ENCODE measurements at places on chromosomes 12 and 14. TPM values are rescaled to one million over a fixed set of nuclear protein-coding genes. Genes with fewer than 3 reads are reported as not detected.

GRCh38 chr12:100166232-100166631 is 23.6 kb upstream of the BLTP3B start:
- no peak for DNase-seq

DNA sequence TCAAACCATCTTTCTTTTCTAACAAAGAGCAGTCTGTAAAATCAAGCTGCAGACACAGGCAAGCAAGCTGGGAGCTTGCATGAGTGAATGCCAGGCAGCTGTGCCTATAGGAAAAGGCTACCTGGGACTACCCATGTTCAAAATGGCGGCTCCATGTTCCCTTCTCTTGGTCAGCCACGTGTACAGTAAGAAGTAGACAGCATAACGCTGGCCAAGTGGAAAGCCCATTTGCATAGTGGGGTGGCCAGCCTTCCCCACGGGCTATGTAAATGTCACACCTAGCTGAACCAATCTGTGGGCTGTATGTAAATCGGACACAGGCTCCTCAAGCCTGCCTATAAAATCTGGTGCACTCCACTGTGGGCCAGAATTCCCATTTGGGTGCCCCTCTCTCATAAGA is 117.1 kb downstream of the SYT10 start:
- no peak for DNase-seq

- DNase-seq: no peak
These were observed 38.6 kb upstream of the DBX2 start for GRCh38 chr12:45089411-45090075.

- DNase-seq: no peak
These were observed 747.2 kb upstream of the TMEM132C start for GRCh38 chr12:127519779-127520178.

- no peak for DNase-seq
These were observed 184.4 kb downstream of the KIF26A start for GRCh38 chr14:104322531-104323366.

AMDHD1 gene
- 0.28 TPM for total RNA-seq
